ENCODE measurements at places on chromosomes 16 and 17. TPM values are rescaled to one million over a fixed set of nuclear protein-coding genes. Genes with fewer than 3 reads are reported as not detected.

DNA sequence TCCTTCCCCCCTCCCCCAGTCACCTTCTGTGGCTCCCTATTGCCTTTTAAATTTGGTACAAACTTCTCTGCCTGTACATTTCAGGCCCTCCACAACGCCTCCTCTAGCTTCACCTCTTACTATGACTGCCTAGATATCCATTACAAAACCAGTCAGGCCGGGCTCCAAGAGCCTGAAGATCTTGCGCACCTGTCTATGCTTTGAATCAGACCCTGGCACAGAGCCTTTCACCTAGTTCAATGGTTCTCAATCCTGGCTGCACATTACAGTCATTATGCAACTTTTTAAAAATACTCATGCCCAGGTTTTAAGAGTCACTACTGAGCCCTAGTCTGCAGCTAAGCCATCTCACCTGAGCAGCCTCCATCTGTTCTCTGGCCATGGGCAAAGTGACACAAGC, 1.6 kb upstream of the GAS7 start:
- DNase-seq: no peak

DNA sequence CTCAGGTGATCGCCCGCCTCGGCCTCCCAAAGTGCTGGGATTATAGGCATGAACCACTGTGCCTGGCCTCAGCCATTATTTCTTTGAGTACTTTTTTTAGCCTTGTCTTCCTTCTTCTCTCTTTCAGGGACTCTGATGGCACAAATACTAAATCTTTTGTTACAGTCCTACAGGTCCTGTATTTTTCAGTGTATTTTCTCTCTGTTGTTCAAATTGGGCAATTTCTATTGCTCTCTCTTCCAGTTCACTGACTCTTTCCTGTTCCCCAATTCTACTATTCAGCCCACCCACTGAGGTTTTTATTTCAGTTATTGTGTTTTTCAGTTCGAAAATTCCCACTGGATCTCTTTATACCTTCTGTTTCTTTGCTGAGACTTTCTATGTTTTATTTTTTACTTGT, 7.5 kb upstream of the DOK4 start:
- DNase-seq: no peak

- no peak for DNase-seq
Observed at GRCh38 chr16:1560866-1561265, 27.4 kb downstream of the TMEM204 start.

DNA sequence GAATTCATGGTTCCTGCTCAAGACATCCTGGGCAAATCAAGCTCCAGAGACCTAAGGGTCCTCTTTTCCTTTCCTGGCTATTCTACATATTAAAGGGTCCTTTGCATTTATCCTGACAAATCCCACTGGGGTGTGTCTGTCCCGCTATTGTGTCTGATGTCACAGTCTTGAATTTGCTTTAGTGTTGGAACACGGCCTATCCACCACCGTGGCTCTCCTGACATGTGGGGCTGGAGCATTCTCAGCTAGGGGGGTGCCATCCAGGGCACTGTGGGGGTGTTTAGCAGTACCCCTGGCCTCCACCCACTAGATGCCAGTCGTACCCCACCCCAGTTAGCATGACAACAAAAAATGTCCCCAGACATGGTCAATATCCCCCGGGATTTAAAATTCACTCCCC, 92.9 kb downstream of the IRF8 start:
- DNase-seq: no peak

DNA sequence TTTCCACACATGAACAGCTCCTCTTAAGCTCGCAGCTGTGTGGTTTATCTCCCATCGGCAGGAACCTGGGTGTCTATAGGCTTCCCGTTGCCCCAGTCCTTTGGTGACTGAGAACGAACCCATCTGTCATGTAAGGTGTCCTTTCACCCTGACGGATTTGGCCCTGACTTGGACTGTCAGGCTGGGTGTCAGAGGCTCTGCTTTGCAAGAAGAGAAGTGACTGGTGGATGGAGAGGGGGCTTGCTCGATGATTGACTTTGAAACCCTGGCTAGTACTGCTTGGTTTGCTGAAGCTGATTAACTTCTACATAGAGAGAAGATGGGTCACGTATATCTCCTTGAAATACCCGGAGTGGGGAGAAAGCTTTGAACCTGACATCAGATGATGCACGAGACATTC, 42.9 kb downstream of the COX4I1 start:
- DNase-seq: no peak

GRCh38 chr16:89201439-89202377, 1.4 kb upstream of the SLC22A31 start:
- no peak for DNase-seq

- peak; percentile 81 for DNase-seq
Observed at GRCh38 chr16:74666425-74667254, at the start of gene RFWD3. Gene RFWD3, minus strand, starts transcription at chr16:74666877. Its CDS starts 5,428 bp downstream, at chr16:74661449.

- DNase-seq: no peak
Observed at GRCh38 chr16:65263896-65264295, 142.0 kb upstream of the CDH11 start.

GRCh38 chr17:45883063-45883462, 11.3 kb upstream of the MAPT start:
- no peak for DNase-seq

DNA sequence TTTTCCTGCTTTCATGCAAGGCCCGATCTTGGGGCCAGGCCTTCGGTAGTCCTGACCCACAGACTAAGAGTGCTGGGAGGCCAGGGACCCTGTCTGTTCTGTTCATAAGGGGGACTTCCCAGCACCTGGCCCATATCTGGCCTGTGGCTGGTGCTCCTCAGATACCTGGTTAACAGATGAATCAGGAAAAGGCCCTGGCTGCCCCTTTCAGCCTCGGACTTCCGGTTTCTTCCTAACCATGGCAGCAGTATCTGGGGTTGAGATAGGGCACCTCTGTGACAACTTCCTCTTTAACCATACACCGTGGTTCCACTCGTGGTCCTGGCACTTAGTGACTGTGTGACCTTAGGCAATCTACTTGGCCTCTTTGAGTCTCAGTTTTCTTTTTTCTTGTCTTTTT, 18.4 kb downstream of the PLCG2 start:
- DNase-seq: no peak

- peak; percentile 48 for DNase-seq
Observed at GRCh38 chr17:69525920-69526841, 111.7 kb downstream of the MAP2K6 start.

DNA sequence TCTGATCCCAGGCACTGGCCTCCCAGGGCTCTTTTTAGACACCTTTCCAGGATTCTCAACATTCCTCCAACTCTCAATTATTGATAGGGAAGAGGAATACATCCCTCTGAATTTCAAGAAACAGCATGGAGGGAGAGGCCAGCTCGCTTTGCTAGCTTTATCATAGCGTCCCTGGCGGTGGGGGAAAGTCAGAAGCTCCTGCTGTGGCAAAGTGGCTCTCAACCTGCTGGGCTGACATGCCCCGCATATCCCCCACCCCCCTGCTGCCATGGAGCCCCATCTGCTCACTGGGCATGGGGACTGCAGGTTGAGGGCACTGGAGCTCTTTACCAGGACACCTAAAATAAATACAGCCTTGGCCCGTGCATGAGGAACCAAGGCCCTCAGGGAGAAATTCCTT, 140.3 kb downstream of the SLC39A11 start:
- no peak for DNase-seq

GRCh38 chr17:3039736-3040135, 23.7 kb downstream of the OR1D5 start:
- no peak for DNase-seq

- DNase-seq: no peak
Observed at GRCh38 chr16:6193718-6194117, 1096.1 kb upstream of the EEF2KMT start.

- no peak for DNase-seq
Observed at GRCh38 chr17:1975573-1975972, 49.6 kb downstream of the RTN4RL1 start.

- no peak for DNase-seq
Observed at GRCh38 chr16:76705892-76706291, 428.7 kb downstream of the CNTNAP4 start.

- no peak for DNase-seq
Observed at GRCh38 chr17:9259419-9259818, 238.1 kb downstream of the NTN1 start.

DNA sequence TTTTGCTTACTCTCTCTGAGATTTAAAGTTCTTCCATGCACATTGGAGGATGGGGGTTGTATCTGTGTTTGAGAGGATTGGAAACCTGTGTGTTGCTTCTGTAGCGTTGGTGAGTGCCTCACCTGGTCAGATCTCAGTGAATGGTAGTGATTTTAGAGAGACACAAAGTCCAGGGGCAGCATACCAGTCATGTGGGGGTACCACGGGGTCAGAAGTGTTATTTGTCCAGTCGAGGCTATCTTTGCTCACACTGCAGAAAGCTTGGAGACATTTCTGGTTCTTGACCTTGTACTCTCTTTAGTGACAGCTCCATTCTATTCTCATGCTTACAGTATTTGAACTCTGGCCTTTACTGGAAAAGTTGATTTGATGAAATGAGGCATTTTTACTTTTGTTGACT, 23.7 kb downstream of the PRKAR1A start:
- DNase-seq: no peak

GRCh38 chr16:81537721-81538561, 93.3 kb downstream of the CMIP start:
- no peak for DNase-seq

DNA sequence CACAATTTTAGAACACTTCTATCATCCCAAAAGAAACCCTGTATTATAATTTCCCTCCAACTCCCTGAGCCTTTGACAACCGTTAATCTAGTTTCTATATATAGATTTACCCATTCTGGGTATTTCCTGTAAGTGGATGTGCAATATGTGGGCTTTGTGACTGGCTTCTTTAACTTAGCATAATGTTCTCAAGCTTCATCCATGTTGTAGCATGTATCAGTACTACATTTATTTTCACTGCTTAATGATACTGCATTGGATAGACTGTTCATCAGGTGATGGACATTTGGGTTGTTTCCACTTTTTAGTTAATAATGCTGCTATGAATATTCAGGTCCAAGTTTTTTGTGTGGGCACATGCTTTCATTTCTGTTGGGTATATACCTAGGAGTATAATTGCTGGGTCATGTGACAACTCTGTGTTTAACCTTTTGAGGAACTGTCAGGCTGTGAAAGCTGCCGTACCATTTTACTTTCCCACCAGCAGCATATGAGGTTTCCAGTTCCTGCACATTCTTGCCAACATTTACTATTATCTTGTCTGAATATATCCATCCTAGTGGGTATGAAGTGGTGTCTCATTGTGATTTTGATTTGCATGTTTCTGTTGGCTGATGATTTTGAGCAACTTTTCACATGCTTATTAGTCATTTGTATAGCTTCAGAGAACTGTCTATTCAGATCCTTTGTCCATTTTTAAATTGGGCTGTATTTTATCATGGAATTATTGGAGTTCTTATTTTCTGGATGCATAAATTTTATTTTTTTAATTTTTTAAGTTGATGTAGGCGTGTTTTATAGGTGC, 16.4 kb downstream of the REXO5 start:
- DNase-seq: no peak

DNA sequence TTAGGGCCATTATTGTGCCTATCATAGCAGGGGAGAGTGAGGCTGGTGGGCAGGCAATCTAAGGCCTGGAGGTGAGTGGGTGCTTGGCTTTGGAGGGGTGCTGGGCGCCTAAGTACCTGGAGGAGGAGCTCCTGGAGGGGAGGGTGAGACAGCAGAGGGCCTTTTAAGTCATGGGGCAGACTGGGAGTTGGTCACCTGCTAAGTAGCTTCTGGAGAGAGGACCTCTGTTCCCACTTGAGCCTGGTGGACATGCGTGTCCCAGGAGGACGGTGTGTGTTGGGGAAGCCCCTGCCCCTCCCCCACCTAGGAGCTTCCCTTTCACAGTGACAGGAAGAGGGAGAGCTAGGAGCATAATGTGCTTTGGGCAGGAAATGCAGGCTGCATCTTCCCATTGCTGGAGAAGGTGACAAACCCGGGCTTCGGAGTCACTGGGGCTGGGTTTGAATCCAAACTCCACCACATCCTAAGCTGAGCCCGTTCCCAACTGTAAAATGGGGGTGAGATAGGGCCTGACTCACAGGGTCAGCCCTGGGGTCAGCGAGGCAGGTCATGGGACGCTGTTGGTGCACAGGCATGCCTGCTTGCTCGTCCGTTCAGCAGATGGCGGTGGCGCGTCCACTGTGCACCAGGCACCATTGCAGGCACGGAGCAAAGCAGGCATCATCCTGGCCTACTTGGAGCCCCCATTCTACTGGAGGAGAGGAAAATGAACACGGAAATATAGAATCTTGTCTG, 37.9 kb downstream of the CMIP start:
- DNase-seq: no peak

The ABCC11 gene
- total RNA-seq: not detected

The MFAP4 gene
- 0.92 TPM for total RNA-seq

The TOM1L1 gene
- total RNA-seq: 53.9 TPM

The WNT3 gene
- 3.4 TPM for total RNA-seq

The ZNF624 gene
- total RNA-seq: 3.9 TPM

The MYH2 gene
- not detected for total RNA-seq

The AIPL1 gene
- total RNA-seq: not detected

Measured in Panc1 (cell line).